ENCODE measurements at places on chromosomes 6 and 20. TPM values are rescaled to one million over a fixed set of nuclear protein-coding genes. Genes with fewer than 3 reads are reported as not detected.
A peak's percentile ranks its signal among the peaks of the same experiment; 100 is the strongest.

DNA sequence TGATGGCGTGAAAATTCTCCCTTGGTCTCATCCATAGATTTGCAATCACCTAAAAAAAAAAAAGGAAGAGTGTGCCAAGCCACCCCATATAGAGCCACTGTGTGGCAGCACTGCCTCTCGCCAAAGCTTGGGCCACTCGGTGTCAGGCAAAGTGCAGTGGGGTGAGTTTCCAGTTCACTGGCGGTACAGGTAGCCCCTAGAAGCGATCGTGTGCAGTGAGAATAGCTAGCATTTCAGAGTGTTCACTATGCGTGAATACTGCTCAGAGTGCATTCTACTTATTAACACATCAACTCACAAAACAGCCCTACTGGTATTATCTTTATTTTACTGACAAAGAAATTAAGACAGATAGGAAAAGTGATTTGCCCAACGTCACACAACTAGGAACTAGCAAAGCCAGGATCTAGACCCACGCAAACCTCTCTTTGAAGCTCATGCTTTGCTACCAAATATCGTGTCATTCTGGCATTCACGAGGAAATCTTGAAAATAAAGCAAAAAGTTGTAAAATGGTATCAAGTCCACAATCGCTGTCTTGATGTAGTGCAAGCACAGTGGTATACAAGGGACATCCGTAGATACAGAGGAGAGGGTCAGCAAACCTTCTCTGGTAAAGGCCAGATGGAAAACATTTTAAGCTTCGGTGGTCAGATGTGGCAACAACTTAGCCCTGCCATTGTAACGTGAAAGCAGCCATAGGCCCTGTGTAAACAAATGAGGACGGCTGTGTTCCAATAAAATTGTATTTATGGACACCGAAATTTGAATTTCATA, 10.4 kb upstream of the GCNT2 start:
- peak; percentile 83 for DNase-seq

- peak; percentile 88 for DNase-seq
These were observed 121.8 kb downstream of the SULF2 start for GRCh38 chr20:47663354-47664067.

The THBD gene
- polyA plus RNA-seq = 17.5 TPM

The CCN6 gene
- not detected for polyA plus RNA-seq

- DNase-seq = no peak
These were observed 50.3 kb downstream of the DOP1A start for GRCh38 chr6:83117802-83118201.

GRCh38 chr20:61901392-61902220, 164.1 kb downstream of the TAF4 start:
- DNase-seq = peak; percentile 36

DNA sequence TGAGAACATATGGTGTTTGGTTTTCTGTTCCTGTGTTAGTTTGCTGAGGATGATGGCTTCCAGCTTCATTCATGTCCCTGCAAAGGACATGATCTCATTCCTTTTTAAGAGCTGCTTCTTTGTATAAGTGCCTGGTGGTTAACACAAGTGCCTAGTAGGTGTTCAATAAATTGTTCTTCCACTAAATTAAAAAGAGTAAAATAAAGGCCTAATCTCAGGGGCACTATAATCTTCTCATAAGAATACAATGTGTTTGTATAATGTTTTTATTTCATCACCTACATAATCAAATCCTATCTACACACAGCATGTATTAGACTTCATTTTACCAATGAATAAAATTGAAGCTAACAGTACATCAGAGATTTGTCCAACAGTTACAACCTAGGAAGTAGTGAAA, 252.7 kb downstream of the KHDC1L start:
- no peak for DNase-seq

The HCRTR2 gene
- 0.16 TPM for polyA plus RNA-seq

DNA sequence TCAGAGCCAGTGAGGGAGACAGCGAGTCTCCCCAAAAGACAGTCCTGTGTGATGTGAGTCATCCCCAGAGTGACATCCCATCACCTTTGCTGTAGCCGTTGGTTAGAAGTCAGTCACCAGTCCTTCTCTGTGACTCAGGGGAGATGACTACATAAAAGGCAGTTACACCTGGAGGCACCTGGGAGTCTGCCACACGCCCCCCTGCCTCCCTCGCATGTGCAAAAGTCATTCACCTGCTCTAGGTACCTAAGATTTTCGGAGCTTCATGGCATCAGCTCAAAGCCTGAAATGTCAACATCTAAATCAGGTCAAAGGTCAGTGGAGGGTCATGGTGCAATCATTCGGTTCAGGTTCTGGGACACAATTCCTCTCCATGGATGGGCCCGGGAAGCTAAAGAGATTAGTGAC, 50.3 kb downstream of the PRR18 start:
- no peak for DNase-seq

The KHDC1L gene
- not detected for polyA plus RNA-seq

The MYLIP gene
- polyA plus RNA-seq = 13.0 TPM

- peak; percentile 87 for DNase-seq
These were observed 11.6 kb downstream of the TNFAIP3 start for GRCh38 chr6:137878486-137879285.

DNA sequence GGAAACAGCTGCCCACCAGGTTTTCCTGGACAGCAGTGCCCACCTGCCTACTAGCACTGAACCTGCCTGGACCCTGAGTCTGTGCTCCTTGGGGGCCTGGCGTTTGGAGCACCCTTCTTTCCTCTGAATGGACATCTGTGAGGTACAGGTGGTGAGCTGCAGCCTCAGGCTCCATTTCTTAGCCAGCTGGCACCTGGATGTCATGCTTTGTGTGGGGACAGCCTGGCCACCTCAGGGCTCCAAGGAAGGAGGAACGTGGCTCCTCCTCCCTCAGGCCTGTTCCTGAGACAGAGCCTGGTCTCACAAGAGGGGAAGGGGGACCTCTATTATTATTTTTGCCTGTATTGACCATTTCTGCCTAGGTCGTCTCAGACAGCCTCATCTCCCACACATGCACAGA, 8.1 kb downstream of the TMEM151B start:
- DNase-seq = no peak

DNA sequence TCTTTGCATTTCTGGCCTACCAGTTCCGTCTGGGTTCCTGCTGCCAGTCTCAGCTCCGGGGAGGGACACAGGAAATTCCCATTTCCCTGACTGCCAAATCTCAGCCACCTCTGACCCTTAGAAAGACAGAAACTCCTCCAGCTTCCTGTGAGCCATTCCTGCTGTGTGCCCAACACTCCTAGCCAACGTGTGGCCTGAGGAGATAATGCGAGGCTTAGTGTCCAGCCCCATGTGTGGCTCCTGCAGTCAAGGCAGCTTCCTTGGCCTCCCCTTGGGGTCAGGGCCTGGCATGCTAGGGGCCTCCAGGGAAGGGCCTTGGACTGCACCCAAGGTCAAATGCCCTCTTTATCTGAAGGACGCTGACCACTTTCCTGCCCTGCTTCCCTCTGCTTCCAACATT, 45.1 kb downstream of the MAFB start:
- peak; percentile 48 for DNase-seq

- DNase-seq = no peak
These were observed 6.6 kb downstream of the NKX2-4 start for GRCh38 chr20:21390768-21391167.

DNA sequence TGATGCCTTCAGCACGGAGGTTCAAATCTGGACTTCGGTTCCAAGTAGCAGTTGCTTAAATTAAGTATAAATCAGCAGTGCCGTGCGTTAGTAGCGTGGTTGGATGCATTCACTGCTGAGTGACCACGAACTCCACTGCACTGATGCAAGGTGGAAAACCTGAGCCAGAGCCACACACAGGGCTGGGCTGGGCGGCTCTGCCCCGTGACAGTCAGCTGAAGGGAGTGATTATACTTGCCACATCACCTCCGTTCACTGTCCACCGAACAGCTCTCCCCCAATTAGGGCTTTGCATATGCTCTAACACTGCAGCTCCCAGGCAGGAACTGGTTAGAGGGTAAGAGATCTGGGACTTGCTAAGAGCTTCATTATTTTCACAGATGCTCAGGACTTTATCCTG, 22.2 kb downstream of the PPP1R3G start:
- no peak for DNase-seq

DNA sequence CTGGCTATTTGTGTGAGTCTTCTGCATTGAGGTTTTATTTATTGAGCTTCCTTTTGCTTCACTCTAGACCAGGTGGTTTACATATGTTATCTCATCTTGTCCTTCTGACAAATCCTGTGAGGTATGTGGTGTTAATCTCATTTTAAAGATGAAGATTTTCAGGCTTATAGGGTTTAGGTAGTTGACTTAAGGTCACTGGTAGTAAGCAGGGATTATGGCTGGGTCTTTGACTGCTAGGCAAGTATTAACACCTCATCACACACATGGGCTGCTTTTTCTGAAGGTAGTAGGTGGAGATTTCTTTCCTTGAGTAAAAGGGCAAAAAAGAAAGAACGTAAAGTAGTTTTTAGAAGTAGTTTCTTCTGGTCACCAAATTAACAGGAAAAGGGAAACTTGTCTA, 72.6 kb downstream of the CDKAL1 start:
- no peak for DNase-seq

- no peak for DNase-seq
These were observed 60.7 kb upstream of the CDKAL1 start for GRCh38 chr6:20473518-20473917.

Measured in right cardiac atrium (tissue), 5 donors.